T-helper 17 cell (primary cell): ENCODE measurements at places on chromosomes 6 and 20. TPM values are rescaled to one million over a fixed set of nuclear protein-coding genes. Genes with fewer than 3 reads are reported as not detected.
A peak's percentile ranks its signal among the peaks of the same experiment; 100 is the strongest.

DNA sequence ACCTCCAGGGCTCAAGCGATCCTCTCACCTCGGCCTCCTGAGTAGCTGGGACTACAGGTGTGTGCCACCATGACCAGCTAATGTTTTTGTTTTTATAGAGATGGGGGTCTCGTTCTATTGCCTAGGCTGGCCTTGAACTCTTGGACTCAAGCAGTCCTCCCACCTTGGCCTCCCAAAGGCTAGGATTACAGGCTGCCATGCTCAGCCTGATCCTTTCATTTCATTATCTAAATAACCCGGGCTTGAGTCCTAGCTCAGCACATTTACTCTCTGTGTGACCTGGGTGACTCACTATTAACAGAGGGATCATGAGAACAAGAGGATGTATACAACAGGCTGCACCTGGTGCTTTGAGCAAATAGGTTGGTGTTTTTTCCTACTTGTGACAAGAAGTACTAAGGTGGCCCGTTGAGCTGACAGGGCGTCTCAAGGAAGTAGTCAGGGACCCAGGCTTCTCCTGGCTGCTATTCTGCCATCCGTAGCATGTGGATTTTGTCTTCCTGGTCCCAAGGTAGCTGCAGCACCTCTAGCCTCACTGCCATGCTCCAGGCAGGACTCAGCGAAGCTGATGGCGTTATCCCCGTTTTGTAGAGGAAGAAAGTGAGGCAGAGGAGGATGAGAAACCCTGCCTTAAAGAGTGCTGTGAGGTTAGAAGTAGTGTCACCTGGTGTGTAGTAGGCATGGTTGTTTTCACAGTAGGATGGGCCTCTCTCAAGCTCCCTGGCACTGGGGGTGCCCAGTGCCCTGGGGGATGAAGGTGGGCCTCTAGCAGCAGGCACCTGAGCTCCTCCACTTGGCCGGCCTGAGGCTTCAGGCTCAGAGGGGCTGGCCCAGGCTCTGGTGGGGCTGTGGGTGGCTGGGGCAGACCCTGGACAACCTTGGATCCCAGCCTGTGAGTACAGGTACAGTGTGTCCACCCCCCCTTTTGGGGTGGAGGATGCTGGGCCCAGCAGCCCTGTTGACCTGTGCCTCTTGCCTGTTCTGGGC, 62.4 kb downstream of the ADNP start:
- no peaks in the 10 kb centered on the region for H3K27me3 ChIP-seq
- no peaks in the 10 kb centered on the region for H3K36me3 ChIP-seq
- no peak overlapping the region for H3K27ac ChIP-seq
- H3K4me3 ChIP-seq, result no peak overlapping the region

DNA sequence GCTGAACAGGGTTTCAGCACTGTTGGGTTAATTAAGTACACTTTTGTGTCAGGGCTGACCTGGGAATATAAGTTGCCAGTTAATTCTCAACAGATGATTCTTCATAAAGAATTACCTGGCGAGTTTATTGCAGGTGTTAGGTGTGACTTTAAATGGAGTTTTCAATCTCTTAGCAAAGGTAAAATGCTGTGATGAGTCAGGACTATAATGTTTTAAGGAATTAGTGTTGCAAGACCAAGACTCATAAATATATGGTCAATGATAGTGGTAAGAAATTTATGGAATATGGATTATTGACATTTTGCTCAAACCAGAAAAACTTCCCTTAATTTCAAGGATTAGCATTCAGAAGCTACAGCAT, 50.0 kb upstream of the PLCG1 start:
- peak overlapping the region; percentile 71 for H3K4me3 ChIP-seq
- H3K27me3 ChIP-seq, result no peaks in the 10 kb centered on the region
- no peak for DNase-seq
- H3K4me1 ChIP-seq, result peaks cover 24% of the 10 kb centered on the region
- H3K36me3 ChIP-seq, result peaks cover 15% of the 10 kb centered on the region
- peak overlapping the region; percentile 84 for H3K27ac ChIP-seq

- H3K36me3 ChIP-seq, result peaks cover 10% of the 10 kb centered on the region
- peak overlapping the region; percentile 96 for H3K4me3 ChIP-seq
- H3K27ac ChIP-seq, result peak overlapping the region; percentile 99
- H3K27me3 ChIP-seq, result no peaks in the 10 kb centered on the region
Observed at GRCh38 chr6:158818581-158819212, 471 bp downstream of the EZR start.

- H3K27me3 ChIP-seq, result no peaks in the 10 kb centered on the region
- no peak for DNase-seq
- H3K27ac ChIP-seq, result no peak overlapping the region
- no peaks in the 10 kb centered on the region for H3K4me1 ChIP-seq
Observed at GRCh38 chr6:8958894-8959511, 523.7 kb upstream of the SLC35B3 start.

The SLC22A7 gene
- not detected for total RNA-seq
